Dermis lymphatic vessel endothelial cell (primary cell): ENCODE measurements at places on chromosomes 2 and 18. TPM values are rescaled to one million over a fixed set of nuclear protein-coding genes. Genes with fewer than 3 reads are reported as not detected.

Gene SATB2
- 0.69 and 1.4 TPM in 2 replicates for total RNA-seq

Gene FSHR
- not detected in 2 replicates for total RNA-seq

Gene ARL5A
- total RNA-seq, result 70.2 and 102 TPM in 2 replicates

Gene ATP6V1C2
- under 0.01 TPM in 2 replicates for total RNA-seq

Gene B3GNT7
- 10.7 and 13.0 TPM in 2 replicates for total RNA-seq

Gene PLCD4
- 1.3 and 2.6 TPM in 2 replicates for total RNA-seq

Gene ANKRD29
- total RNA-seq, result 2.5 and 6.2 TPM in 2 replicates

Gene NT5DC4
- total RNA-seq, result not detected in 2 replicates

Gene DNER
- total RNA-seq, result under 0.01 TPM in 1 of 2 replicates, not detected in the other

Gene TFPI
- 1,499 and 2,580 TPM in 2 replicates for total RNA-seq

Gene CRYGC
- not detected in 2 replicates for total RNA-seq

Gene LIMS2
- 4.2 and 5.1 TPM in 2 replicates for total RNA-seq

Gene C2orf42
- total RNA-seq, result 11.2 and 15.1 TPM in 2 replicates

Gene IMPA2
- 9.1 and 16.1 TPM in 2 replicates for total RNA-seq

Gene CD8B
- total RNA-seq, result not detected in 2 replicates

Gene TUBA3E
- total RNA-seq, result not detected in 2 replicates

Gene PSTPIP2
- total RNA-seq, result 0.22 and 0.95 TPM in 2 replicates

Gene CIB4
- not detected in 2 replicates for total RNA-seq

Gene KCNG2
- total RNA-seq, result 0.43 and 0.69 TPM in 2 replicates

Gene RSAD2
- under 0.01 and 0.33 TPM in 2 replicates for total RNA-seq

Gene PIKFYVE
- total RNA-seq, result 22.1 and 31.7 TPM in 2 replicates

Gene TEX44
- total RNA-seq, result not detected in 2 replicates

Gene ACVR2A
- 5.1 and 7.6 TPM in 2 replicates for total RNA-seq

Gene SAG
- total RNA-seq, result not detected in 2 replicates

Gene PLA2R1
- total RNA-seq, result 22.3 and 30.3 TPM in 2 replicates

Gene C2orf74
- 11.5 and 12.9 TPM in 2 replicates for total RNA-seq

Gene EIF2AK2
- 19.3 and 22.8 TPM in 2 replicates for total RNA-seq

Gene RTP5
- not detected in 2 replicates for total RNA-seq

Gene STPG4
- total RNA-seq, result 0.11 and 0.17 TPM in 2 replicates

Gene INHBB
- 32.1 and 32.7 TPM in 2 replicates for total RNA-seq

Gene ATF2
- 40.9 and 48.5 TPM in 2 replicates for total RNA-seq

Gene ACMSD
- not detected in 2 replicates for total RNA-seq
